ENCODE measurements at places on chromosomes 1 and 21.

DNA sequence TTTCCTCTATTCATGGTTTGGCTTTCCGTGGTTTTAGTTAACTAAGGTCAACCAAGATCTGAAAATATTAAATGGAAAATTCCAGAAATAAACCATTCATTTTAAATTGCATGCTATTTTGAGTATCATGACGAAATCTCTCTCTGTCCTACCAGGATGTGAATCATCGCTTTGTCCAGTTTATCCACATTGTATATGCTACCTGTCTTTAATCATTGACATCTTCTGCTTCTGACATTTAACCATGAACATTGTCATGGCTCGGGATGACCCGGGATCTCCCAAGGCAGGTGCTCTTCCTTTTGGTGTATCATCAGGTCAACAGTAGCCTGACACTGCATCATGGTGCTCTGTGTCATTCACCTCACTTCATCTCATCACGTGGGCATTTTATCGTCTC is 125.5 kb upstream of the HNRNPU start:
- no peak for DNase-seq

GRCh38 chr1:2151252-2151651 is 43.3 kb downstream of the FAAP20 start:
- DNase-seq = no peak

DNA sequence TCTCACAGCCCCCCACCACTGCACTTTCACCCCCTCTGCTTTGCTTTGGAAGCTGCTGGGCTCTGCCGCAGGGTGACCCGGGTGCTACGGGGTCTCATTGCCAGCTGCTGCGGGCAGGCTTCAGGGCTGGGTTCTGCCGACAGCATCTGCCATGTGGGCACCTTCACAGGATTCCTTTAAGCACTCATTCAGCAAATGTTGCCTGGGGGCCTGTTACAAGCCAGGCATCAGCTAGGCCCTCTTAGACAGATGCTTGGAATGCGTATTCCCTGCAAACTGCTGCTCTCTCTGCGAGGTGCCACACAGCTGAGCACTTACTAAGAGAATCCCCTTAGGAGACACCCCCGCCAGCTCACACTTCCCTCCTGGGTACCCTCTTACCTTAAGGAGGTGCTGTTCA is 29.2 kb downstream of the COL16A1 start:
- no peak for DNase-seq

DNA sequence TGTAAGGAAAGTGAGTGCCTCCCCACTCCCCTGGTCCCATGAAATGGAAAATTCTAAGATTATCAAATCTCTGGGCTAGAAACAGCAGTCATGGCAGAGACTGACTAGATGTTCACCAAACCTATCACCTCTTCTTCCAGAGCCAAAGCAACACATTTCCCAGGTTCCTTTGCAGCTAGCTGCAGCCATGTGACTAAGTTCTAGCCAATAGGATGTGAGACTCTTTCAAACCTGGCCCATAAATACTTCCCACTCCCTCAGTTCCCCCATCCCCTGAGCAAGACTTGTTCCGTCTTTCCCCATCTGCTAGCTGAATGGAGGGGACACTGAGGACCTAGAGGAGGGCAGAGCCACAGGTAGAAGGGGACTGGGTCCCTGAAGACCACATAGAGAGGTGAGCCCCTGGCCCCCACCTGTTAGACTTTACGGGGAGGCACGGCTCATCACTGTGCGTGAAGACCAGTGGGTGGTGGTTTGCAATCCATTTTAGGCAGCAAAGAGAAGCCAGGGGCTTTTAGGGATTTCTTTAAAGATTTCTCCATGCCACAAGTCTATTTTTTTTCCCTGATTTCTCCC is 17.2 kb downstream of the FAM43B start:
- no peak for DNase-seq

- DNase-seq = peak; percentile 9
Measured at GRCh38 chr21:32921632-32922230, 104.0 kb upstream of the OLIG2 start.

GRCh38 chr1:174815474-174815908 is 184.3 kb upstream of the CACYBP start:
- no peak for DNase-seq

DNA sequence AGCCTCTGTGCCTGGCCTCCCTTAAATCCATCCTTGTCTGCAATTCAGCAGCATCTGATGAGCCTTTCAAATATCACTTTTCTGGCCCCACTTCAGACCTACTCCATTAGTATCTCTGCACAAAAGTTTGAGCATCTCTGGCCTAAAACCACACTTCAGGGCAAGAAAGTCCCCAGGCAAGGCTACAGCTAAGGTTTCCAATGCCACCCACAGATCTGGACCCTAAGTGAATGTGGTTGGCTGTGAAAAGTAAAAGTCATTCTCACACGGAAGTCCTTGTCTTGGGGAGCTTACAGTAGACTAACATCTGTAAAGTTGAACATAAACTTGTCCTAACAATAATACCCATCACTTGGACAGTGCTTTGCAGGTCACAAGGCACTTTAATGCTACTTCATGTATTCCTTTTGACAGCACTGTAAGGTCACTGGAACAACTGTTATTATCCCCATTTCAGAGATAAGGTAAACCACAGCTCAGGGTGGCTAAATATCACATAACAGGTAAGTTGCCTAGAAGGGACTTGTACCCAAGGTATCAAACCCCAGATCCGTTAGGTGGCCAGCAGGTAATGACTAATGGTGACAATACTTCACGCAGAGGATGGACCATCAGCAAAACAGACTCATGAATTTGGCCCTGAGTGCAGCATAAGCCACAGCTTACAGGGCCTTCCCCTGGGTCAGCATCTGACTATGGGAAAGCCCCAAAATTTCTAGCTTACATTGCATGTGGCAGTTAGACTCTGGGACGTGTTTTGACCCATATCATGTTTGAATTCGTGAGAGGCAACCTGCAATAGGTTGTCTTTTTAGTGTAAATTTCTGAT is 356.0 kb downstream of the HHAT start:
- DNase-seq = no peak

GRCh38 chr1:94716965-94717364 is 103.2 kb upstream of the SLC44A3 start:
- DNase-seq = no peak

GRCh38 chr21:43894206-43894577 is 29.2 kb downstream of the AGPAT3 start:
- DNase-seq = no peak

GRCh38 chr1:184019069-184019468 is 18.5 kb downstream of the COLGALT2 start:
- DNase-seq = no peak

- DNase-seq = no peak
Measured at GRCh38 chr1:59013276-59013927, 229.6 kb upstream of the JUN start.

DNA sequence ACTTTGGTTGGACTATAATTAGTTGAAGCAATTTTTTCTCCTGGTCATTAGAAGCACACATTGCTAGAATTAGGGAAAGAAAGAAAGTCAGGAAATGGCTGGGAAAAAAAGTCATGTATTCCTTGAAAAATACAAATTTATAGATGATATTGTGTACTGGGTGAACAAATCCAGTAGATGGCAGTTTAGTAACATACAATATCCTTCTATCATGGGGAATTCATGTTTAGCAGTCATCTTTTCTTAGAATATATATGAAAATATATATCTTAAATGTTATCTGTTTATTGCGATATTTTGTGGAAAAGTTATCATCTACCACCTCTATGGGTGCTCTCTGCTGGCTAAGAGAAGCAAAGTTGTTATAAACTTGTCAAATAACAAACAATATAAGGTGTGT is 13.1 kb upstream of the ZRANB2 start:
- DNase-seq = no peak

DNA sequence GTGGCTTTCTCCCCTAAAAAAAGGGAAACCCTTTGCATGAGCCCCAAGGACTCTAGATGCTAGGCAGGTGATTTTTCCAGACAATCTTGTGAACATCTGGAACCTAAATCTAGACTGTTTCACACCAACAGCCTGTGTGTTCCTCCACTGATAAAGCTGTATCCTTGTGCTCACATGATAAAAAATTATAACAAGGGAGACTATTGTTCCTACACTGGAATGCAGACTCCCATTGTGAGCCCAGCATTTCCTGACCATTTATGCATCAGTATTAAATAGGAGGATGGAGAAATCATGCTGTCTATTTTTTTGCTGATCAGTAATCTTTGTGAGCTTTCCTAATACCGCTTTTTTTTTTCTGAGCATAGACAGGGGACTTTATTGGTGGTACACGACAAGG is 52.5 kb downstream of the ZNF697 start:
- no peak for DNase-seq

GRCh38 chr1:54284781-54285529 is 85.0 kb downstream of the MRPL37 start:
- no peak for DNase-seq

- no peak for DNase-seq
Measured at GRCh38 chr21:43340491-43341377, 86.2 kb downstream of the SIK1 start.

DNA sequence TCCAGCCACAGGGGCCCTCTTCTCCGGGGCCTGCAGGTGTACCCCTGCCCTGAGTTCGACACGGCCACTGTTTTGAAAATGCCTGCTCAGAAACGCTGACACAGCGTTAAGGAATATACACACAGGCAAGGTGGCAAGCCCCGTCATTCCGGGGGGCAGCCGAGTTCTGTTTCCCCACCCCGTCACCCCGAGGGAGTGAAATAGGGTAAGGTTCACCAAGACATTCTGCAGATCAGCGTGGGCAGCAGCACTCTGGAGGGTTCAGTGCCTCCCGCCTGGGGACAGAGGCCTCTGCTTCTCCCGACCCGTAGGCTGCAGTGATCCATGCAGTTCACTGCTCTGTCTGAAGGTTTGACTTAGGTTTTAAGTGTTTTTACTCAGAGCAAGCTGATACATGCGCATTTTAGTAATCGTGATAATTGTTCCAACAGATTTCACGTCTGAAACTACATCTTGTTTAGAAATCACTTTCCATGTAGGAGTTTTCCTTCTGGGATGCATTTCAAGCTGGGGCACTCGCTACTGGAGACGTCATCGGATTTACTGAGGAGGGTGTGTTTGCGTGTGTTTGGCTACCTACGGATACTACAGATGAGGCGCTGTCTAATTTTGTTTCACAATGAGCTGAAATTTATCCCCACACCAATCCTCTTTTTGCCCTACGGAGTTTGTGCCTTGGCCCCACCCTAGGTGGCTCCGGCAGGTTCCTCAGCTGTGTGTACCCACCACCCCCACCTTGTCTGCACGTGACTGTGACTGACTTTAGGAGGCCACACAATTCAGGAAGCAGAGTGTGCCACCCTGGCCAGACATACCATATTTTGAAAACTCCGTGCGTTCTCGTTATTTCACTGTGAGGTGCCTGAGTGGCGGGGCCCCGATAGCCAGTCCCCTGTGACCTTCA is 63.5 kb downstream of the AGPAT3 start:
- DNase-seq = no peak

GRCh38 chr1:100793659-100794058 is 74.1 kb downstream of the VCAM1 start:
- no peak for DNase-seq

DNA sequence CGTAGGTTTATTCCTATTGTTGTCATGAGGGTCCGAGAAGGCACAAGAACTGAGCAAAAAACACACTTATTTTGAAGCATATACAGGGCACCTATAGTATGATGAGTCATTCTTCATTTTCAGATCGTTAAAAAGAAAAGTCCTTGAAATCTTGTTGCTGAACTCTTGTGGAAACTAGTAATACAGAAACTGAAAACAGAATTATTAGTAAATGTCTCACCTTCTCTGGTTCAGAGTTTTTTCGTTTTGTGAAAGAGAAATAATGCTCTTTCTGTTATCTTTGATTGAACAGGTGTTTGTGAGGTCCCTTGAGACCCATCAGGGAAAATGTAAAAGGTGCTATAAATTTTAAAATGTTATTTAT is 102.0 kb upstream of the COA6 start:
- DNase-seq = no peak

- DNase-seq = no peak
Measured at GRCh38 chr1:220575718-220576497, 48.0 kb downstream of the MARK1 start.

GRCh38 chr1:71695084-71695483 is 587.3 kb downstream of the NEGR1 start:
- DNase-seq = no peak

GRCh38 chr1:175470591-175470990 is 272.8 kb downstream of the TNR start:
- DNase-seq = no peak

- DNase-seq = no peak
Measured at GRCh38 chr1:48668339-48668738, 108.4 kb downstream of the BEND5 start.

DNA sequence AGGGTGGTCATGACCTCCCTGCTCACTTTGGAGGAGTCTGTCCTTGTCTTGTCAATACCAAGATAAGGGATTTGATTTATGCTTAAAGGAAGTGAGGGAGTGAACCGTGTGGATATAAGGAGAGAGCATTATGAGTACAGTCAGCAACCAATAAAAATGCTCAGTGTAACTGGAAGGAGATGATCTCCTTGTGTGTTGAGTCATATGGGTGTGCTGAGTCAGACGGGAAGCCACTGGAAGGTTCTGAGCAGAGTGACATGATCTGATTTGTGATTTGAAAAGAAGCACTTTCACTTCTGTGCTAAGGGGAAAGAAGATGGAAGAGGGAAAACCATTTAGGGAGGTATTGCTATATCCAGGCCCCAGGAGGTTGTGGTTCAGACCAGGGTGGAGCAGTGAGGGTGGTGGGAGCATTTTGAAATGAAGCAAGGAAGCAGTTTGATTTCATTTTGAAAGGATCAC is 2.5 kb upstream of the BCL10 start:
- no peak for DNase-seq

- no peak for DNase-seq
Measured at GRCh38 chr1:230303069-230303468, 123.1 kb downstream of the PGBD5 start.

- DNase-seq = no peak
Measured at GRCh38 chr1:21653744-21654100, 15.4 kb downstream of the RAP1GAP start.

- DNase-seq = no peak
Measured at GRCh38 chr21:43971201-43971991, 40.7 kb upstream of the TRAPPC10 start.

DNA sequence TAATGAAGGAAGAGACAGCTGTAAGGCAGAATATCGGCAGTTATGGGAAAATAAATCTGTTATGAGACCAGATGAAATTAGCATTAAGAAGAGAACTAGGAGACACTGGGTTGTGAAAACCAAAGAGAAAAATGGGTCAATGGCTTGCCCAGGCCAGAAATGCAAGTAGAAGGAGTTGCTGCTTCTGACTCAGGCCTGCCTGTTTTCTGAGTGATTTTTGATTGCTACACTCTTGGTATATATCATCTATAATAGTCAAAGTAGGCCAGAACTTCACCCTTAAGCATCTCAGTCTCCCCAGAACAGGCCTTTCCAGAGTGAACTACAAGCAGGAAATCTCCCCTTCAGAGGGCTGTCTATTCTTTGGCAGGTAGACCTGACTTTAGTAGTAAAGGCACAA is 107.0 kb downstream of the NRIP1 start:
- no peak for DNase-seq

GRCh38 chr1:173049322-173049633 is 1.5 kb downstream of the TNFSF18 start:
- DNase-seq = no peak

- no peak for DNase-seq
Measured at GRCh38 chr1:233647636-233648035, 33.7 kb downstream of the KCNK1 start.
